Neural progenitor cell (in vitro differentiated cells): ENCODE measurements at places on chromosomes 7 and 10. TPM values are rescaled to one million over a fixed set of nuclear protein-coding genes. Genes with fewer than 3 reads are reported as not detected.

C10orf90 gene
- not detected in 2 replicates for total RNA-seq

CCDC172 gene
- total RNA-seq: not detected in 2 replicates

FAM25A gene
- total RNA-seq: not detected in 2 replicates

AKR1C4 gene
- not detected in 2 replicates for total RNA-seq

IFIT1 gene
- 12.4 and 13.2 TPM in 2 replicates for total RNA-seq

PLXDC2 gene
- 30.1 and 44.2 TPM in 2 replicates for total RNA-seq

RELN gene
- total RNA-seq: 0.02 and 0.19 TPM in 2 replicates

TLL2 gene
- total RNA-seq: 0.22 and 1.3 TPM in 2 replicates

- no peak for DNase-seq
Measured at GRCh38 chr10:59131666-59132065, 44.8 kb upstream of the PHYHIPL start.

- no peak for DNase-seq
Measured at GRCh38 chr10:34406463-34407323, 408.4 kb downstream of the PARD3 start.

DNA sequence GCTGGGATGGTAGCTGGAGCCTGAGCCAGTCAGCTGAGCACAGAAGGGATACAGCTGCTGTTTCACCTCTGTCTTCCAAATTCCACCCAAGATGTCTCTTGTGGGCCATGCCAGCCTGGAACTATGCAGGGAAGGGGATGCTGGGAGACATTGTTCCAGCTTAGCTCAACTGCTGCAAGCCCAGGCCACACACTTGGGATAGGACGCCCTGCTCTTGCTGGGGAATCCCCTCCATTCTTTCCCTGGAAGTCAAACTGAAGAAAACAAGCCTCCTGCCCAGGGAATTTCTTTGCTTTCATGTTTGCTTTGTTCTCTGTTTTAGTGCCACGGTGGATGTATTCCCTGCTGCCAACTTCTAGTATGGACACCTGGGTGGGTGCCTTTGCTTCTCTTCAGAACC lies 55.2 kb upstream of the CDK13 start:
- no peak for DNase-seq

DNA sequence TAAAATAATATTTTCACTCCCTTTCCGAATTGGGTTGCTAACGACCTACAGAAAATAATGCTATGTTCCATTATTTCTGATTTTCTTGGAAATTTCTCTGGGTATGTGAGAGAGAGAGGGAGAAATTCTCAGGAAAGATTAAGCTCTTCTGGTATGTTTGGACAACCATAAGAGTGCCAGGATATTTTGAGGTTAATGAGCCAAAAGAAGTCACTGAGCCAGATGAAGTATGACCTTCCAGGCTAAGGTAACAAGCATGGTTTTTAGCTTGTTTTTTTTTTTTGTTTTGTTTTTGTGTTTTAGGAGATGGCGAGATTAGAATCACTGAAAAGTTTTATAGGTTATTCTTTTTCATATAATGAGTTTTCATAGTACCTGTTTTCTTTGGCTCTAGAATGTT lies 171.0 kb upstream of the FOXP2 start:
- no peak for DNase-seq

DNA sequence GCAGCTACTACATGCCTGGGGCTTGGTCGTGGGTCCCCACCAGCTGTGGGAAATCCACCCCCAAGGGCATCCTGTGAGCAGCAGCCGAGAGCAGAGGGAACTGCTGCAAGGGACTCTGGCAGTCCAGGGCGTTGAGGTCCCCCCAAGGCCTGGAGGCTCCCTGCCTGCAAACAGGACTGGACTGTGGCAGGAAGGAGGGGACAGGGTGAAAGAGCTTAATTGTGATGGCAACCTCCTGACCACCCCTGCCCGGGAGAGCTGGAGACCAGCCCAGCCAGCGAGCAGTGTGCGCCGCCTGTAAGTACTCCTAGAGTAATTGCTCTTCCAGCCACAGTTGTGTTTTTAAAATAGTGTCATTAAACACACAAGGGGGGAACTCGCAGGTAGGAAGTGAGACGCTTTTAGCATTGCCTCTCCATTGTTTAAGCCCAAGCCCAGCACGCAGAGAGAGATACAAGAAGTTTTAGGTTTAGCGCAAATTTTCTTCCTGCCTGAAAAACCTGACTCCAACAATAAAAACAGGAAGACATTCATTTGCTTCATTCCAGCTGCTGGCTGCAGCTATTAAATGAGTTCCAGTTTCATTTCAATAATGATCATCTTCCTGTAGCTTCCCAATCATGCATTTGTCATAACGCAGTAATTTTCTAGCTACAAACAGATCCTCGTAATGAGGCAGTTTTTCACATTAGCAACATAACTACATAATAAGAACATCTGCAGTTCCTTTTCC lies 111.1 kb downstream of the EBF3 start:
- no peak for DNase-seq

GRCh38 chr10:75170215-75170614 lies 40.4 kb upstream of the VDAC2 start:
- DNase-seq: no peak

- no peak for DNase-seq
Measured at GRCh38 chr7:40880581-40880980, 745.8 kb downstream of the SUGCT start.

- no peak for DNase-seq
Measured at GRCh38 chr7:158028971-158029370, 558.7 kb downstream of the PTPRN2 start.

DNA sequence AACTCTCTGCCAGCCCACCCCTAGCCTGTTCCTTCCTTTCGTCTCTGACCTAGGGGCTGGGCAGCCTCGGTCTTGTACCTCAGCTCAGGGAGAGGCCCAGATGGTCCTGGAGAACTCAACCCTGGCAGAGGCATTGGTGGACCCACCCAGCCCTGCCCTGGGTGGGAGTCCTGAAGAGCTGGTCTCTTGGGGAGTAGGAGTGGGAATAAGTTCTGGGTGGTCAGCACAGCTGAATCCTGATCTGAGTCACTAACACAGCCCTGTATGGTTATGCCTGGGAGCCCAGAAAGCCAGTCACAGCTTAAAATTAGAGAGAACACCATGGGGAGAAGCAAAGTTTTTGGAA lies 84.0 kb downstream of the SORBS1 start:
- DNase-seq: no peak

- no peak for DNase-seq
Measured at GRCh38 chr10:99460070-99460469, 29.6 kb upstream of the GOT1 start.

GRCh38 chr7:107605218-107605815 lies 25.3 kb downstream of the BCAP29 start:
- DNase-seq: no peak

DNA sequence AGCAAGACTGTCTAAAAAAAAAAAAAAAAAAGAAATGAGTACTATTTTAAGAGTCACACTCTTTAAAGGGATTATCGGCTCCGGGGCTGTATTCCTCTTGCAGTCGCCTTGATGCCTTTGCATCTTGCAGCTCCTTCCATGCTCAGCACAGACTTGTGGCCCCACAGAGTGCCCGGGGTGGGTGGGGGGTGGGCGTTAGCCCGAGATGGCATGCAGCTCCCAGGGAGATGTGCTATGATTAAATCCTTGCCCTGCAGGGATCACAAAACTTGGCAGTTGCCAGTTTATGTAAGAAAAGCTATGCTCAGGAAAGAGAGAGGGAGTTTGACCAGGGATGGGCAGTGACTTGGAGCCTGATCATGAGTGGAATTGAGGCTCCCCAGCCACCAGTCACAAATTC lies 81.9 kb downstream of the CCDC3 start:
- DNase-seq: no peak

DNA sequence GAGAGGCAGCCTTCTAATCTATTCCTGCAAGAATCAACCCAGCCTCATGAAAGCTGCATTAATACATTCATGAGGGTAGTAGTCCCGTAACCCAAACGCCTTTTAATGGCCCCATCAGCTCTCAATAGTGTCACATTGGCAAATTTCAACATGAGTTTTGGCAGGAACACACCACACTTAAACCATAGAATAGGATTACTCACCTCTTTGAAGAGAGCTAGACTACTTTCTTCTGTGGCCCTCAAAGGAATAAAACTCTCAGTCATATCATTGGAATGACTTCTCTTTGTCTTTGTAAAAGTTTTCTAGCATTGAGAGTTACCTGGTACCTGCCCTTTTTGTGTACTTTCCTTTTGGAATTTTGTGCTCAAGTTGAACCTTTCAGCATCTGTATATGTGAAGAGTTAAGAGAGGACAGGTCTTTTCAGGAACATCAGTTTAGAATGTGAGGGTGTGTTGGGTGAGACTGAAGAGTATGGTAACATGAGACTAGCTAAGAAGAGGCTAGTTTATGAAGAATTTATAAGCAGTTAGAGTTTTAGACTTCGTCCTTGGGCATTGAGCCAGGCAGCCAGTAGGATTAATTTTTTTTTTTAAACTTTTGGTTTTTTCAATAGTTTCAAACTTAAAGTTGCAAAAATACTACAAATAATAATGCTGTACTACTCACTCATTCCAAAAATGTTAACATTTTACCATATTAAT lies 92.6 kb downstream of the MLLT10 start:
- no peak for DNase-seq

DNA sequence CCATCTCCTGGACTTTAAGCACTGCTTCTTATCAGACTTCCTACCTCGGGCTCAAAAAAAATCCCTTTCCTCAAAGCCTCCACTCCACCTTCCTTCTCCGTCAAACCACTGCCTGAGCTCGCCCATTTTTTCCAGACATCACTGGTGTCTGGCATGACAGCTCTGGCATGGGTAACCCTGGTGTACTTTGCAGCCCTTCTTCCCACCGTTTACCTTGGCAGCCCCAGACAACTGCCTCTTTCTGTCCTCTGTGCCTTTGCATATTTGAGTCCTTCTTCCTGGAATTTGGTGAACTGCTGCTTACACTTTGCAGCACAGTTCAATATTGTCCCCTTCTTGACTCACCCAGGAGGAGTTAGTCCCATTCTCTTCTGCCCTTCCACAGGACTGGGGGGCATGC lies 144.6 kb upstream of the TBX20 start:
- DNase-seq: no peak

DNA sequence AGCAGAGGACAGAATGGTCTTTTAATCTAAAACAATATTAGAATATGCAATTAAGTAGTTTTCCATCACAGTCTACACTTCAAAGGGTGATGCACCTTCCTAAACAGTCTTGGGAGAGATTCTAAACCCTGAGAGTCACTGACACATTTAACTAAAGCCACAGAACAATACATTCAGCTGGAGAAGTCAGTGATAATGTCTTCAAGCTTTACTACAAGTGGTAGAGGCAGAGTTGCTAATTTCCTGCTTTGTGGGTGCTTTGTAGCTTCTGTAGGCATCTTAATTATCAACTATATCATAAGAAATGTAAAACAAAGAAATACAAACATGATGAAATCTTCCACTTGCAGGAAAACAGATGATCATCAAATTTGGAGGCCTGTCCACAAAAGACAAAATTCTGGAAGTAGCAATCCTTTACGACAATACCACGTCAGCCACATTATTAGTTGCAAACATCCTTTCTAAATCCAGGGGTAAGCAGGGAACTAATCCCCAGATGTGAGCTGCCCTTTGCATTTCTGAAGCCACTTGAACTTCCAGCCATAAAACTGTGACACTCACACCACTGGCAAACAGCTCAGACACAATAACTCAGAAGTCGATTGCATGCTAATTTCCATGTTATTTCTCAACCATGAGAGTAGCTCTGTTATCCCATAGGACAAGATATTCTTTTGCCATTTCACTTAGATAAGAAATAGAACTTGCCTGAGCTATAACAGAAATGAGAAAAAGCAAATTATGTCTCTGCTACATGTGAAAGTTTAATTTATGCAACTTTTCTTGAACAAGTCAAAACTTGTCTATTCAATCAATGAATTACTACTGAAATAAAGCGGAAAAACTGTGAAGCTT lies 212.2 kb downstream of the FAM107B start:
- DNase-seq: no peak

- DNase-seq: peak; percentile 55
Measured at GRCh38 chr7:78594156-78594555, 795.6 kb downstream of the PHTF2 start.

DNA sequence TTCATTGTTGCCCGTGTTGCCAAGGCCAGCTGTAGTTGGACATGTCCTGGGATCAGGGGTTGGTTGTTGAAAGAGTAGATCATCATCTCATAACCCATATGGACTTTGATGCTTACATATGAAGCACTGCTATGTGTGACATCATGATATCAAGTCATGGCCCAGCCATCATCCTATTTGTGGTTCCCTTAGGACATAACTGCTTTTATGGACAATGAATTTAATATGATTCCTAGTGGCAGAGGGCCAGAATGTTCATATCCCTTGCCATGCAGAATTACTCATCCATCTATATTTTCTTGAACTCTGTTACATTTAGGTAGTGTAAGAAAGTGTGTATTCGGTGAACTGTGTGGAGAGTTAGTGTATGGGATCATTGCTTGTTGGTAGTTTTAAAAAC lies 343.9 kb upstream of the LRGUK start:
- no peak for DNase-seq

DNA sequence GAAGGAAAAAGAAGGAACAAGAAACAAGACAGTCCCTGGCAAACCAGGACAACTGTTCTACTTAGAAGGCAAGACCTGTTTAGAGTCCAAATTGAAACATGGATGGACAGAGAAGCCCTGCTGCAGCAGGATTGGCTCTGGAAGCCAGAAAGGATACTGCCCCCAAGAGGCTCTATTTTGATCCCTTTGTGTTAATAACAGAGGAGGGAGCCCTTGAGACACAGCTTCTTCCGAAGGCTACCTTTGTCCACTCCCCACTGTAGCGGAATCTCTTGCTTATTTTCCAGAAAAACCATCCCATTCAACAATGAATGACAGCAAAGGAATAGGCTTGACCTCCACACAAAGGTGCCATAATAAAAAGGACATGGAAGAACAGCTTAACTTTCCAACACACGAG lies 120.3 kb upstream of the FOXK1 start:
- peak; percentile 58 for DNase-seq

DNA sequence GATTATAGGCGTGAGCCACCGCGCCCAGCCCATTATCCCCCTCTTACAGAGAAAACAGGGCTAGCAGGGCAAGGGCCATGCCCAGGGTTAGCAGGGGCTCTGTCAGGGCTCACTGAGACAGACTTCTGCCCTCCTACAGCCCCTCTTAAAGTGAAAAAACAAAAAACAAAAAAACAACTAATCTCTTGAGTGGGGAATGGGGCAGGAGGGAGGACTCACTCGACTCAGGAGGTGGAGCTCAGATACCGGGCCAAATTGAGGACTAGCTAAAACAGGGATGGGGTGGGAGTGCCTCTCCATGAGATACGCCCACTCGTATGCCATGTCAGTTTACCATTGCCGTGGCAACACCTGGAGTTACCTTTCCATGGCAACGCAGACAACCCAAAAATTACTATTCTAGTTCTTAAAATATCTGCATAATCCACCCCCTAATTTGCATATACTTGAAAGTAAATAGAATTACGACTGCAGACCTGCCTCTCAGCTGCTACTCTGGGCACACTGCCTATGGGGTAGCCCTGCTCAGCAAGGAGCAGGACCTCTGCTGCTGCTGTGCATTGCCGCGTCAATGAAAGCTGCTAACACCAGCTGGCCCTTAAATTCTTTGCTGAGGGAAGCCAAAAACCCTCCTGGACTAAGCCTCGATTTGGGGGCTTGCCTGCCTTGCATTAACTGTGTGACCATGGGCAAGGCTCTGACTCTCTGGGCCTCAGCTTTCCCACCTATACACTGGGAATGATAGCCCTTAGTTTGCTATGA lies 13.4 kb downstream of the SSC4D start:
- peak; percentile 46 for DNase-seq
